ENCODE measurements at places on chromosomes 6 and 20.

GRCh38 chr20:4159765-4160490, 144.6 kb upstream of the RNF24 start:
- no peak for DNase-seq

DNA sequence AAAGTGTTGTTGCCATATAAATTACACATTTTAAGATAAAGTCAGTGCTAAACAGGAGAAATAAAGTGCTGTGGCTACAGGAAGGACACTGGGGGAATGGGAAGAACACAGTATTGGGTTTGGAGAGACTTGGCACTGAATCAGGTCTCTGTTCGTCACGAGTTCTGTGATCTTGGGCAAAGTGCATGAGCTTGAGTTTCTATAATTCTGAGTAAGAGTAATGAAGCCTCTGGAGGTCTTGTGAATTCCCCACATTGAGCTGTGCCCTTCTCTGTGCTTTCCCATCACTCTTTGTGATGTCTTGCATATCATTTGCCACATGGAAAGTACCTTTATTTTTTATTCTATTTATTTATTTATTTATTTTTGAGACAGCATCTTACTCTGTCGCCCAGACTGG, 16.8 kb upstream of the EEF1A1 start:
- DNase-seq: no peak

DNA sequence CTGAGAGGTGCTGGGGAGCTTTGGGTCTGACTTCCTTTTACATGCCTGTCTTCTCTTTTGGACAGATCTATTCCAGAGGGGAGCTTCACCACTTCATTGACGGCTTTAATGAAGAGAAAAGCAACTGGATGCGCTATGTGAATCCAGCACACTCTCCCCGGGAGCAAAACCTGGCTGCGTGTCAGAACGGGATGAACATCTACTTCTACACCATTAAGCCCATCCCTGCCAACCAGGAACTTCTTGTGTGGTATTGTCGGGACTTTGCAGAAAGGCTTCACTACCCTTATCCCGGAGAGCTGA, 13.1 kb downstream of the PRDM1 start:
- DNase-seq: no peak

DNA sequence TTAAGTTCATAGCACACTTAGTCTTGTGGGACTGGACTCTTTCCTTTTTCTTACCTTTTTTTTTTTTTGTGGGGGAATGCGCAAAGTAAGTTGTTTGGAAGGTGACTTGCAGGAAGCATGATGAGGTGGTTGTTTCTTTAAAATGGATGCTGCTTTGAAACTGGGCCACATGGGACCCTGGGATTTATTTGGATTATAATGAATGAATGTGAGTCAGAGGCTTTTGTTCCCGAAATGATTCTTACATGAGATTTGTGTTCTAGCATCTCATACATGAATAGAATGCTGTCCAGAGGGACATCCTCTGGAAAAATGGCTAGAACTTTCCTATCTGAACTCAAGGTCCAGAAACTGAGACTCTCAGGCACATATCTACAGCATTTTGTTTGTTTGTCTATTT, 236.6 kb upstream of the RNF24 start:
- no peak for DNase-seq

DNA sequence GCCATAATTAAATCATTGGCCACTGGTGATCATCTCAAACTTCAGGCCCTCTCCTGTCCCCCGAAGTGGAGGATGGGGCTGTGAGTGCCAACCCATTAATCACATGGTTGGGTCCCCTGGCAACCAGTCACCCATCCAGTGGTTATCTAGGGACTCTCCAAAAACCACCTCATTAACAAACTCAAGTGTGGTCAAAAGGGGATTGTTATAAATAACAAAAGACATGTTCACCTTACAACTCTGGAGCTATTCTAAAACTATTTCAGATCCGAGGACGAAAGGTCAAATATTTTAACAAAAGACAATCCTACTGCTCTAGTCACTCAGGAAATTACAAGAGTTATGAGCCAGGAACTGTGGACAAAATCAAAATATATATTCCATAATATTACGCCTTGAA, 95.5 kb upstream of the PRND start:
- no peak for DNase-seq

GRCh38 chr20:62269871-62270270, 31.6 kb downstream of the OSBPL2 start:
- no peak for DNase-seq

DNA sequence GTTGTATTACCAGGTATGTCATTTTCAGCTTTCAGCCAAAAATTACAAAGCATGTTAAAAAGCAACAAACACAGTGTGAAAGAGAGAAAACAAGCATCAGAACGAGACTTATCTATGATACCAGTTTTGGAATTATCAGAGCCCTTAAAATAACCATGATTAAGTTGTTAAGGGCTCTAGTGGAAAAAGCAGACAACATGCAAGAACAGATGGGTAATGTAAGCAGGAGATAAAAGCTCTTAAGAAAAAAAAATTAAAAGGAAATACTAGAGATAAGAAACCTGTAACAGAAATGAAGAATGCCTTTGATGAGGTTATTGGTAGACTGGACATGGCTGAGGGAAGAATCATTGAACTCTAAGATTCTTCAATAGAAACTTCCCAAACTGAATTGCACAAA, 127.5 kb upstream of the SCGN start:
- no peak for DNase-seq

DNA sequence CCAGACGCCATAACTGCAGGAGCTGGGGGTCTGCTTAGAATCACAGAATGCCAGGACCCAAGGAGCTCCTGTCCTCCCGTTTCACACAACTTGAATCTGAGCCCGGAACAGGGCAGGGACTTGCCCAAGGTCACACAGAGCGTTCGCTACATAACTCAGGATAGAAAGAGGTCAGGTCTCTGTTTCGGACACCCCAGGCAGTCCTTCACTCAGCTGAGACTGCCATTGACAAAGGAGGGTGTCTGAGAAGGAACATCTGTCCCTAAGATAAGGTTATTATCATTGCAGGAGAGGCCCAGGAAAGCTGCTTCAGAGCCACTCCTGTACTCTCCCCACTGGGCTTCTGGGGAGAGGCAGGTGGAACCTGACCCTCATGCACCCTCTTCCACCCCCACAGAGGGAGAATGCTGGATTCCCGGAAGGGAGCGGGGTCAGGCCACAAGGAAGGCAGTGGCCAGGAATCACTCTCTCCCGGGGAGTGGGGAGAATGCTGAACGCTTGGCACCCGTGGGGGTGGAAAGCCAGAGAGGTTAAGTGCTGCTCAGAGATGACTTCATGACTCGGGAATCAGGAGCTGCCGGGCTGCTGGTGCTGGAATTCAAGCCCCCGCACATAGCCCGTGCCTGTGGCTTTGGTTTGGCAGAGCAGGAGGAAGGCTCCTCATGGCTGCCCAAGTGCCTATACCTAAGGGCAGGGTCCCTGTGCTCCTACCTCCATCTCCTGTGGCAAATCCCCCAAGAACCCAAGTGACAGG, 10.7 kb downstream of the SDC4 start:
- DNase-seq: no peak

- no peak for DNase-seq
Measured at GRCh38 chr20:34215711-34216381, 25.4 kb upstream of the ASIP start.

DNA sequence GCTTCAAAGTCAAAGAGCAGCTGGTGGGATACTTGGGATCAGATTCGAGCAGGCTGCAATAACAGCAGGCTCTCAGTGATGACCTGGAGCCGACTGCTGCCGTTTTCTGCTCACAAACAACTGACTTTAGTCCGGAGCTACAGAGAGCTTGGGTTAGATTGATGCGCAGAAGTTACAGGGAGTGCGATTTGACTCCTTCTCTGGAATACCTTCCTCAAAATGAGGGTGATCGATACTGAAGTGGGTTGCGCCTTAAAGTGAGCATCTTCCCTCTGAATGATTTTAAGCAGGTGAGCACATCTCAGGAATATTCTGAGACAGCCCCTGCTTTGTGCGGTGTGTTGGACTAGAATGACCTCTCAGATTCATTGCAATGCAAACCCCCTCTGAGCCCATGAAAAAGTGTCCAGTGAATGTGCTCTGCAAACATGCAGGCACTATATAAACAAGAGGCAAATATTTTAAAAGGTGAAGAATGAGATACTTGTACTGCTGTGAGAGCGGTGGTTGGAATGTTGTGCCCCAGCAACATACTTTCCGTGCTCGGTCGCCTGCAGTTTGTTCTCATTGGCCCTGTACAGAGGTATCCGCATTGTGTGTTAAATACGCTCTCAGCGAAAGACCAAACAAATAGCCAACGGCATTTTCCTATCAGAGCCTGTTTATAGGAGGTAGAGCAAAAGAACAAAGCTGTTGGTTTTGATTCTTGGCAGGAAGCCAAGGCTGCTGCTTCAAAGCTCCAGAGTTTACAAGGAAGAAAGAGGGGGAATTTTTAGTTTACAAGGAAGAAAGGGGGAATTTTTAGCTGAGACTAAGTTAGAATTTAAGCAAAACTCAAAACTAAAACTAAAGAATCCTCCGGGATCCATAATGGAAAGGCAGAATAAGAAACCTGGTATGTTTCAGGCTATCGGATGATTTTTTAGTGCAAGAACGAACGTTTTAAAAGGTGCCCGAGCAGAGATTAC, 67.7 kb downstream of the PHACTR2 start:
- no peak for DNase-seq
